ENCODE measurements at places on chromosomes 3 and 15.

DNA sequence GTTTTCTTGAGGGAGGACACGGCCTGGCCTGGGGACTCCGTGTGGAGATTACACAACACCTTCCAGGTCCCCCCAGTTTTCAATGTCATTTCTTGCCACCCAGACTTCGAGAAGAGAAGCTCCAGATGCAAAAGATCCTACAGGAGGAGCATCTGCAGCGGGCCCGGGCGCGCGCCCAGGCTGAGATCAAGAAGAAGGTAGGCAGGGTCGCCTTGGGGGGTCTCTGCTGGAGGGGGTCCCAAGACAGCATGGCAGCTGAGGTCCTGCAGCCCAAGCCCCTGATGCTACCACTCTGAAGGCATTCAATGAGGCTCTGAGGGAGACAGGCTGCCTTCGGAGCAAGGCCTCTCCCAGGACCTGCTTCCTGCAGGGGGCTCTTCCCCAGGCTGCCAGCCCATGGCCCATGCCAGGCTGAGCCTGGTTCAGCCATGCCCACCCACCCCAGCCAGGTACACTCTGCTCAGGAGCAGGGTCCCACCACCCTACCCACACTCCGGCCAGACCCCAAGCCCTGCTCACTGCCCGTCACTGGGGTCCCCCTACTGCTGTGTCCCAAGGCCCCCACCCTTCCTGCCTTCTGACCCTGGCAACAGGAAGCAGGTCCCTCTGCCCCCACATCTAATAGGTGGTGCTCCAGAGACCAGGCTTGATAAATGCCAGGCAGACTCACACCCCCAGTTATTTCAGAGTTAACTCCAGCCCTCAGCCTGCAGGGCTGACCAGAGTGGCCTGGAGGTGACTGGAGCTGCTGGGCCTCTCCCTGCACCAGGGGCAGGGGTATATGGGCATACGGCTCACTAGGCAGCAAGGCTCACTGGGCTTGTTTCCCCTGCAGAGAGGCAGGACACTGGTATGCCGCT lies 40.0 kb downstream of the ZXDC start:
- peak; percentile 0 for DNase-seq

DNA sequence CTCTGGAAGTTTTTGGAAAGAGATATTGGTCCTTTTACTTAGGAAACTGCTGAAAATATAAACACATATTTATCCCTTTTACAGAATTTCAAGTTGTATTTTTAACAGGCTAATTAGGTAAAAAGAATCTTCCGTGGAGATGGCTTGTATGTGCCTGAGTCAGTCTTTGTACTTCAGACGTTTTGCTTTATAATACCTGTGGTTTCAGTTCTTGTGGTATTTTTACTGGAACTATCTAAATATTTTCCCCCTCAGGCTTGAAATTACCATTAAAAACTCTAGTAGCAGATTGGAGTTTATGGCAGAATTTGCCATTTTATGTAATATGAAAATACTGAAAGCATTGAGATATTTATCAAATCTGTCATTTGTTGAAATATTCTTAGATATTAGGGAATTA lies 151.6 kb upstream of the CGNL1 start:
- no peak for DNase-seq

DNA sequence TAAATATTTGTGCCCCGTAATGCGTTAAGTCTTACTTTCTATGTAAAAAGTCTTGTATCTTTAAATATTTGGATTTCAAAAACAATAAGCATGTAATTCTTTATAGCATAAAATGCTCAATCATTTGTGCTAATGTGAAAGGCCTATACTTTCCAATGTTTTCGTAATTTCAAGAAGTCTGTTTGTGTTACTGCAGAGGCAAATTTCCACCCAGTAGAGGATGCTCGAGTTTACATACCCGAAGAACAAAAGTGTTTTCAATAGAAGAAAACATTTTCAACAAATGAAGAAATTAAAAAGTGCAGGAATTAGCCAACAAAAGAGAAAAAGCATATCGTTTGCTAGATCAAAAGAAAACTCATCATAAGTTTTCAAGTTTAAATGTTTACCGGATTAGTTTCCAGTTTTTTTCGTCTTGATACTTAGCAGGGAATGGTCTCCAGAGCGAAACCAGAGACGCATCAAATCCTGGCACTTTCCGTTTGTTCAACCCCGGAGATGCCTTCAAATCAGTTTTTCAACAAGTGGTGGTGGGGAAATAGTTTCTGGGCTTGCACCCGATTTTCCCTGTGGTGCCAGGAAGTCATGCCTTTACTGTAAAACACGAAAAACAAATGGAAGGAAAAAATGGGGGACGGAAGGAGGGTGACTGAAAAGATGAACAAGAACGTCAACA lies 1.0 kb downstream of the CGGBP1 start:
- no peak for DNase-seq

DNA sequence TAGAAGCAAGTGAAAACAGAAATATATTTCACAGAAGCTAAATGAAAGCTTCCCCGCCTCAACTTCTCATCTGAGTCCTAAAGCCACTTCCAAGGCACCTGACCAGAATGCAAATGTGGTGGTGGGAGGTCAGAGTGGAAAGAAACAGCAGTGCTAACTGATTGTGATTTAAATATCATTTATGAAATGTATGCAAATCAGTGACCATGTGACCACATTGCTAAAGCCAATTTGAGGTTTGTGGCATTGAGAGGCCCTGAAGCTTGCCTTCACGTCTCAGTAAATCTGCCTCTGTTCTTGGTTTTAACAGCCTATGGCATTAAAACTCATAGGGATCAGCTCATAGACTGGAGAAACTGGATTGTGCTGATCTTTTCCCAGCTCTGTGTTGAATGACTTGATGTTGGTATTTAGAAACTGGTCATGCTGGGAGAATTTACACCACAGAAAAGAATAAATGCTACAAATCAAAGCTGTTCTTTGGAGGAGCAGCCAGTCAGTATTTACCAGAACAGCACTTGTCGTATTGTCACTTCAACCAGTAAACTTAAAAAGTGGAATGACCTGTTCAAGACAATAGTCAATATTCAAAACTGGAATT lies 481.4 kb upstream of the ALCAM start:
- DNase-seq, result no peak

GRCh38 chr3:44833394-44833793 lies 28.3 kb upstream of the TMEM42 start:
- no peak for DNase-seq

- DNase-seq, result no peak
Measured at GRCh38 chr3:141386611-141387111, 18.4 kb downstream of the ZBTB38 start.

- DNase-seq, result no peak
Measured at GRCh38 chr15:29062179-29062591, 176.4 kb downstream of the APBA2 start.

- no peak for DNase-seq
Measured at GRCh38 chr3:185984203-185984602, 46.4 kb upstream of the TRA2B start.

DNA sequence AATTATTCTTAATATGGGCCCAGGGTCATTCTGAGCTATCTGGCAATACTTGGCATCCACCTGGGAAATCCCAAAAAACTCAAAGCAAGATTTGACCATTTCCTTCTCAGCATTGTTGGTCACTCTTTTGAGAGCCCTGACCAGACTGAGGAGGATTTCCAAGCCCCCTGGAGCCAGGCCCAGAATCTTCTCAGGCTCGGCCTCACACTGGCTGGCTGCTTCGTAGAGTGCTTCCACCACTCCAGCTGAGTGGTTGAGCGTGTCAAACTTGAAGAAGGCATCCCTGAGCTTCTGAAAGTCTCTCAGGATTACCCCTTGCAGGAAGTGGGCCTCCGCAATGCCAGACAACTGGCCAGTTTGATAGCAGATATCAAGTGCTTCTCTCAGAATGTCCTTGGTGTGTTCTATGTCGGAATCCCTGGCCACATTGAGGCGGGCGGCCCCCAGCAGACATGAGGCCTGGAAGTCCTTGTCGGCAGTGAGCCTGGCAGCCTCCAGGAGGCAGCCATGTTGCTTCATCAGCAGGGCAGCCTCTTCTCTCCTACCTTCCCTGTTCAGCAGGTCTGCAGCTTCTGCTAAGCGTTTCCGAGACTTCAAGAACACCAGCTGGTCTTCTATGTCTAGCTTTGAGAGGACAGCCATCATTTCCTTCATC lies 68.9 kb upstream of the DCLK3 start:
- no peak for DNase-seq

DNA sequence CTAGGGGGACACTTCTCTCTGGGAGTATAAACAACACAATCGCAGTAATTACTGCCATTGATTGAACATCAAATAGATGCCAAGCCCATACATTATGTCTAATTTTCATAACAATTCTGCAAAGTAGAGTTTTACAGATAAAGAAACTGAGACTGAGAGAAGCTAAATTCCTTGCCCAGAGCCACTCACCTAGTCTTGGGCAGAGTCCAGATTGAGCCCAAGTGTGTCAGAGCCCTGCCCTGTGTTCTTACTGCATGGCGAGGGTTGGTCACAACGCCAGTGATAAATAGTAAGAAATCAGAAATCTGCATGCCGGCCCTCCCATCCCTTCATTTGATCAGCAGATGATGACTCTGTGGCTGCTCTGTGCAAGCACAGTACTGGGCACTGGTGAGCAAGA lies 106.3 kb downstream of the C3orf70 start:
- DNase-seq, result no peak

GRCh38 chr3:65284961-65285360 lies 597.2 kb upstream of the ADAMTS9 start:
- no peak for DNase-seq

GRCh38 chr3:191721990-191722389 lies 261.0 kb downstream of the PYDC2 start:
- no peak for DNase-seq

DNA sequence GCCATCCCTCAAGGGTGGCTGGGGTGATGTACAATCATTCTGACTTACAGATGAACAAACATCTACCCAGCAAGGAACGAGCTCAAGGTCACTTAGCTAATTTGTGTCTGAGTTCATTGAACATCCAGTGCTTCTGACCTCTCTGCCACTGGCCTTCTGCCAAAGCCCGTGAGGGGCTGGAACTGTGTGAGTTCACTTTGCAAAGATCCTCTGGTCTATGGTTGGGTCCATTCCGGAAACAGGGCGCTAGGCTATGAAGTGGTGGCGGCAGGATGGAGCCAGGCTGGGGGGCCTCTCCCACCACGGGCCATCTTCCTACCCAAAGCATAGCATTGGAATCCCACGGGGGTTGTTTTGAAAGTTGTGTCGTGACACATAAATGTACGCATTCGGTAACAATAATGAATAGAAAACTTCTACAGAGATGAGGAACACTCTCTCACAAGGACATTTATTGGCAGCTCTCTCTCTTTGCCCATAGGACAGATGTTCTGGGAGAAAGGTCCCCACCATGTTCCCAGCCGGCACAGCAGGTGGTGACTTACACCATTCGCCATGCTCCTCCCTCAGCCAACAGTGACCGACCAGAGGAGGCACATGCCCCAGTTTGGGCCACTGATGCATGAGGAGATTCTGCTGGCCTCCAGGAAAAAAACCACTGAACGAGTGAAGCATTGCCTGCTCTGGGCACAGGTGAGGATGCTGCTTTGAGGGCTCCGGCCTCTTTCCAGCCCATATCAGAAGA lies 214.7 kb upstream of the CHRNA7 start:
- no peak for DNase-seq

- no peak for DNase-seq
Measured at GRCh38 chr3:183812761-183813445, 12.5 kb downstream of the MAP6D1 start.

GRCh38 chr3:197591816-197592215 lies 36.0 kb upstream of the BDH1 start:
- DNase-seq, result no peak

GRCh38 chr15:59537403-59537802 lies 74.2 kb upstream of the GCNT3 start:
- DNase-seq, result no peak

- peak; percentile 3 for DNase-seq
Measured at GRCh38 chr3:185207931-185208746, 45.7 kb downstream of the EHHADH start.

Data from activated naive CD4-positive, alpha-beta T cell treated with Interleukin-2 at 50 U/mL for 16 hours (primary cell).